ENCODE measurements at places on chromosomes 2 and 18.

- DNase-seq, result no peak
These were observed 27.7 kb upstream of the LYPD1 start for GRCh38 chr2:132697556-132698205.

- no peak for DNase-seq
These were observed 1.3 kb downstream of the TMEM150A start for GRCh38 chr2:85600951-85601770.

GRCh38 chr2:175834477-175834876, 167.6 kb downstream of the LNPK start:
- DNase-seq, result no peak

DNA sequence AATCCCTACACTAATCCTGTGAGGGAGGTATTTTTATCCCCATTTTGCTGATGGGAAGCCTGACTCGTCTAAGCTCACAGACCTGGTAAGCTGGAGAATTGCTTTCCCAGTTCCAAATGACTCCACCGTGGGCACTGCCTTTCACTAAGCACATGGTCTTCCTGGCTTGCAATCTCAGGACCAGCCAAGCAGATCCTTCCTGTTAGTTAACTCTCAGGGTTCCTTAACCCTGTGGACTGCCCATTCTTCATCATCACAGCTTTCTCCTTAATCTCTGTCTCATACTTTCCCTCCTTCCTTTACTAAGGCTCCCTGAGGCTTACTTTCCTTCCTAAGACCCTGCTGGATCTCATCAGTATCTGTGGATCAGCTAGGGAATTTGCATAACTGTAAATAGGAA, 122.2 kb upstream of the ZEB2 start:
- DNase-seq, result no peak

GRCh38 chr18:77495982-77496690, 246.5 kb downstream of the GALR1 start:
- DNase-seq, result no peak

GRCh38 chr18:23735021-23735464, 45.8 kb downstream of the LAMA3 start:
- DNase-seq, result no peak

DNA sequence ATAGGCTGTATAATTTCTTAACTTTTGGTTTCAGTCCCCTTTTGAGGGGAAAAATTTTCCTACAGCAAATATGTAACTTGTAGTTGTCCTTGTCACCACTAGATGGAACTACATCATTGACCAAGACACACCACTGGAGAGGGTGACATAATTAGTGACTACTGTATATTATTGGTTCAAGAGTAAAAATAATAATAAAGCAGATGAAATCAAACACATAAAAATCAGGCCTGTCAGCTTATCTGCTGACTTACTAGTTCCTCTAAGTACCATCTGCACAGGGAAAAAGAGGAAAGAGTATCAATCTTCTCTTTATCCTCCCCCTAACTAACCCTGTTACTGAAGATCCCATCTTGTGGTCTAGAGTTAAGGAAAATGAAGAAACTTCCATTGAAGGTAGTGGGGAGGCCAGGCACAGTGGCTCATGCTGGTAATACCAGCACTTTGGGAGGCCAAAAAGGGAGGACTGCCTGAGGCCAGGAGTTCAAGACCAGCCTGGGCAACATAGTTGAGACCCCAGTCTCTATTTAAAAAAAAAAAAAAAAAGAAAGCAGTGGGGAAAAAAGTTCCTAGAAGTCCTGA, 29.6 kb upstream of the ENOSF1 start:
- peak; percentile 33 for DNase-seq

GRCh38 chr2:65351948-65352595, 80.3 kb downstream of the SPRED2 start:
- no peak for DNase-seq

DNA sequence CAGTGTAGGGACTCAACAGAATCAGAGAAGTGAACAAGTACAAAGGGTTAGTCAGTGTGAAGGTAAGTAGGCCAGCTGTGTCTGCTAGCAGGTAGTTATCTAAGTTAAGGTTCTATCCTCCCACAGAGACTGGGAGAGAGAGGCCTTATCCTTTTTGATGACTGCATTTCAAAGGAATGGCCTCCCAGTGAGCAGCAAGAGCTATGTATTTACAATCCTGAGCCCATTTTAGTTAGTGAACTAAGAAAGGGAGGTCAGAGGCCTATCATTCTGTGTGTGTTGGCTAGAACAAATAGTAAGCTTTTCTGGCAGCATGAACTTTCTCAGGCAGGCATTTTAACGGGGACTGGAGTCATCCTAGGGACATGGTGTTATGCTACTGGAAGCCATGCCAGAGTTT, 182.9 kb downstream of the VWC2L start:
- no peak for DNase-seq

- no peak for DNase-seq
These were observed 419.6 kb downstream of the SOX11 start for GRCh38 chr2:6111781-6112261.

DNA sequence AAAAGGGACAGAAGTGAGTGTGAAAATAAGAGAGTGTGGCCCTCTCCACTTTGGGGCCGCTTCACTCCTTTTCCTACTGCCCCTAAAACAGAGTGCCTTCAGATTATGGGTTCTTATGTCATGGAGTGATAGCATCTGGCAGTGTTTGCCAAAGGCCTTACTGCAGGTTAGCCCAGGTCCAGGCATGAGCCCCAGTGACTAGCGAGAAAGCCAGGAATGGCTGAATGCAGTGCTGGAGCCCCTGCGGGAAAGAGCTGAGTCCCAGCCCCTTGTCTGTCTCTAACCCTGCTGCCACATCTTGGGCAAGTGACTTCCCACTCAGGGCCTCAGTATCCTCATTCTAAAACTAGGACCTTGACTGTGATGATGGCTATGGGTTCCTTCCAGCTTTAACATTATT, 6.0 kb downstream of the IGFBP5 start:
- DNase-seq, result no peak

- DNase-seq, result no peak
These were observed 20.9 kb downstream of the TMEM237 start for GRCh38 chr2:201622306-201622970.

- no peak for DNase-seq
These were observed 60.6 kb upstream of the ATP8B1 start for GRCh38 chr18:57863706-57864105.

DNA sequence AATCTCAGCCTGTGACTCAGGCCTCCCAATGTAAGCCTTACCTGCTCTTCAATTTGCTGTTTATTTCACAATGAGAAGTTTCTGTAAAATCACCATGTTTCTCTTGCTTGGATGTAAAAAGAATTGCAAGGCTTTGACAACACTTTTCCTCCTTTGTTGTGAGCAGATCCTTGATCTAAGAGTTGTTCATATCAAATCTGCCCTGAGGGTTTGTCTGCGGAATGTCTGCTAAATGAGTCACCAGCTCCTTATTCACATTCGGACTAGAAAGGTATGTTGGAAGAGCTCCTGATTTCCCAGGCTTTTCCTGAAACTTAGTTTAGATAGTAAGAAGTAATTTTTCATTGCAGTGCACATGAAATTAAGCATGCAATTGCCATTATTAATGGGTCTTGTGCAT, 268.2 kb upstream of the TCF4 start:
- DNase-seq, result no peak
